Activated T-helper 1 cell treated with anti-CD3 and anti-CD28 coated beads, Interleukin-2, amount 50 U/mL, for 16 hours (primary cell): ENCODE measurements at places on chromosomes 13 and 19.

GRCh38 chr19:49546825-49547565 lies 19.2 kb downstream of the RCN3 start:
- DNase-seq, result peak; percentile 40

DNA sequence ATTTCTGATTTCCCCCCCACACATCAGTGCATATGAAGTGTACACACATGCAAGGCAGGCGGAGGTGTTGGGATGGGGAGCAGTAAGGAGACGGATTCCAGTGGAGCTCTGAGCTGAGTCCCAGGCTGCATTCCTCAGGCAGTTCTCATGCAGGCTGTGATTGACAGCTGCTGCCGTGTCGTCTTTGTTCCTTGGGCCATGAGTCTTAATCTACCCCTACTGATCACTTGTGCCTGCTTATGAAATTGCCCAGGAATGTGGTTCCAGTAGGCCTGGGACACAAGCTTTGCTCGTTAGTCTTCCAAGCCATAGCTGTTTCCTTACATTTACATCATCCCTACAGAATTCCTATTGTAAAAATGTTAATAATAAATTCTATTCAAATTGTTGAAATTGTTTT lies 1241.9 kb downstream of the UQCRFS1 start:
- DNase-seq, result no peak

DNA sequence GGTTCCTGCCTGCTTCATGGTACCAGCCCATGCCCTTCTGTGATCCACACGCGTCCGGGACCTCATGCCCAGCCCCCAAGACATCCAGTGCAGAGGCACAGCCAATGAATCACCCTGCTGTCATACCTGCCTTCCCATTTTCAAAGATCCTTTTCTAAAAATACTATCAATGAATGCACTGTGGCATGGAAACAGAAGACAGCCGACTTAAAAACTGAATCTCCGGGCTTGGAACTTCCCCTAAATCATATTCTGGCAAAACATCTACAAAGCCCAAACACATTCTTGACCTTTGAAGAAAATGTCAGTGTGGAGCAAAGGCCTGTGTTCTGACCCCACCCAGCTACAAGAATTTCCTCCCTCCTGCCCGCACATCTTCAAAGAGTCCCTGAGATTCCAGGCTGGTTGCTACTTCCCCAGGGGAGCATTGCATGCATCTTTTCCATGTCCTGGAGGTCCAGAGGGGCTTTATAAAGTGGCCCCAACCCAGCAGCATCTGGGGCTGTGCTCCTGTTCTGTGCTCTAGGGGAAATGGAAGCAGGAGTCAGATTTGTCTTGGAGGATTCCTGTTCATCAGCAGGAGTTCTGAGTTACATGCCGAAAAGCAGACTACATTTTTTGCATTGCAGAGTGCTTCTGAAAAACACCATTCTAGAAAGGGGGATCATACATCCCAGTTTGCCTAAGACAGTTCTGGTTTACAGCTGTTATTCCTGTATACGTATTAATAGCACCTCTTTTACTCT lies 135.2 kb downstream of the USP12 start:
- DNase-seq, result no peak

- DNase-seq, result peak; percentile 76
Observed at GRCh38 chr19:53553865-53554791, 16.2 kb downstream of the ZNF331 start.

DNA sequence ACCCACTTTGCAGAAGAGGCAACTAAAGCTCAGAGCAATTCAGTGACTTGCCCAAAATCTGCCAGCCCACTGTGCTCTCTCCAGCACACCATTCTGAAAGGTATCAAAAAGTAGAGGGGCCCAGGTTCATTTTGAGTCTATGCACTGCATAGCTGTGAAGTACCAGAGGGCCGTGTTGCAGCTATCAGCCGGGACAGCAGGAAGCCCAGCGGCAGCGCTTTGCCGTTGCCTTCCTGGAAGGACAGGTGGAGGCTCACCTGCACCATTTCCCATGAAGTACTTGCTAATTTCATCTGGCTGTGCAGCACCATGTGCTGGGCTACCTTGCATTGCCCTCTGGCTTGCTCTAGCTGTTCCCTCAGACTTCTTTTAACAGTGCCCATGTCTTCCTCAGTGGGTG lies 2.7 kb upstream of the SERPINE3 start:
- DNase-seq, result no peak
